ENCODE measurements at places on chromosomes 3 and 15.

DNA sequence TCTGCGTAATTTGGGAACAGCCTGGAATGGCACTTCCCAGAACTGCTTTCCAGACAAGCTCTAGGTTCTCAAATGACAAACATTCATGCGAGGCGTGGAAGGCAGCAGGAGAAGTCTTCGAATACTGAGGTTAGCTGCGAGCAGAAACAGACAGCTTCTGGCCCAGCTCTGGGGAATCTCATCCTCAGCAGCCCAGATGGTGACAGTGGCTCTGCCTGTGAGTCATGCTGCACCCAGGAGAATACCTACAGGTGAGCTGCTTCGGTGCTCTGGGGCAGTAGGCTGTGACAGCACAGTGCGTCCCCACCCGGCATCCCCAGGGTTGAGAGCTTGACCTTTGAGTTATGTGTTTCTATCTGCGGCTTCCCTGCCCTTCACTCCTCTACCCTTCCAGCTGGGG lies 258.6 kb downstream of the KLF13 start:
- DNase-seq: no peak

GRCh38 chr15:98586066-98586465 lies 62.3 kb upstream of the IGF1R start:
- DNase-seq: no peak

- DNase-seq: no peak
These were observed 40.9 kb upstream of the CLSTN2 start for GRCh38 chr3:139893963-139894642.

- no peak for DNase-seq
These were observed 1097.2 kb downstream of the FHIT start for GRCh38 chr3:60154011-60154410.

DNA sequence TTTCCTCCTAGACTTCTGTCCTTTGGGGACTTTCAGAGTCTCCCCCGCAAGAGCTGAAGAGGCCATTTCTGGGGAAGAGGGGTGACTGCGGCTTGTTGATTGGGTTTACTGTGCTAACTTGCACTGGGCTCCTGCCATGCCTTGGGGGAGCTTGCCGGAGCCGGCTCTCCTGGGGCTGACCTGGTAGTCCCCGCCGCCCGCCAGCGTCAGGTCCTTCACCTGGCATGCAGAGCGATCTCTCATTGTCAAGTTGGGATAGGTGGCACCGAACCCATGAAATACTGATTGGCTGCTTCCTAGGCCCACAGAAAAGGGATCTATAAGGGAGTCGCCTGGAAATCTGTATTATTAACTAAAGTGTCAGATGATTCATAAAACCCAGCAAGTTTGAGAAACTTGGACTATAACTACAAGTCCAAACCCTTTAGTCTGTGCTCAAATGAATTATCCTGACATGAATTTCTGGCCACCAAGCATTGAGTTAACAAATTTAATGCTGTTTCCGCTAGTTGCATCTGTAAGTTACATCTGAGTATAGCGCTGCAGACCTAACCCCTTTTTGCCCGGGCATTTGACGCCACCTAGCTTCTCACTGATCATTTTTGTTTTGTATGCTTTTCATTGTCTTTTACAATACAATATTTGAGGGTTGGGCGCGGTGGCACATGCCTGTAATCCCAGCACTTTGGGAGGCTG lies 607 bp upstream of the IMP3 start:
- DNase-seq: no peak

DNA sequence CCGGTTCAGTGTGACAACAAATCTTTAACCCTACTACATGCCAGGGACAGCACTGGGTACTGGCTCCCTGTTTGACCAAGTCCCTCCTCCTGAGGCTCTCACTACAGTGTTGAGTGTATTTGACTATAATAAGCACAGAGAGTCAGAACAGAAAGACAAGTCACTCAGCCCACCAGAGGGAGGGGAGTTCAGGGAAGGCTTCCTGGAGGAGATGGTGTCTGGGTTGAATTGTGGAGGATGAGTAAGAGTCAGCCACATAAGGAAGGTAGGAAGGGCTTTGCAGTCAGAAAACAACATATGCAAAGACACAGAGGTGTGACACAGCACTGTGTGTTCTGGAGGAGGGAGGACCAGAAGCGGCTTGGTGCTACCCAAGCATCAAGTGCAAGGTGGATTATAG lies 17.7 kb downstream of the MEGF11 start:
- no peak for DNase-seq

DNA sequence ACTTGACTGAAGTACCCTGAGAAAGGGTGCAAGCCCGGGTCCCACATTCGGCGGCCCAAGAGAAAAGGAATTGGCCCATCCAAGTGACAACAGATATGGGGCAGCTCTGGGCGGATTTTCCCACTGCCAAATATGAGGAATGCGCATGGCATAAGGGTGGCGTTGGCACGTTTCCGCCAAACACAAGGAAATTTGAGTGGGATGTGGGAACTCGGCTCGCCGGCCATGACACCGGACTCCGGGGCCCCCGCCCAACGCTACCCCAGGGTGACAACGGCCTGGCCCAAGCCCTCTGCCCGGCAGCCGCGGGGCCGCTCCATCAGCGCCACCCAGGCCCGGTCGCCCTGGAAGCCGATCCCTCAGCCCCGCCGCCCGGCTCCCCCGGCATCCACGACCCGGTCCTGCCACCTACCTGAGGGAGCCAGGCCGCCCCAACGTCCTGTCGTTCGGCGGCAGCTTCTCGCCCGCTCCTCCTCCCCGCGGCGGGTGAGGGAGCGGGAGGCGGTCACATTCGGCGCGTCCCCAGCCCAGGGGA lies 449 bp downstream of the RAF1 start:
- DNase-seq: no peak

- no peak for DNase-seq
These were observed 43.8 kb downstream of the ADAMTSL3 start for GRCh38 chr15:83697716-83698115.

DNA sequence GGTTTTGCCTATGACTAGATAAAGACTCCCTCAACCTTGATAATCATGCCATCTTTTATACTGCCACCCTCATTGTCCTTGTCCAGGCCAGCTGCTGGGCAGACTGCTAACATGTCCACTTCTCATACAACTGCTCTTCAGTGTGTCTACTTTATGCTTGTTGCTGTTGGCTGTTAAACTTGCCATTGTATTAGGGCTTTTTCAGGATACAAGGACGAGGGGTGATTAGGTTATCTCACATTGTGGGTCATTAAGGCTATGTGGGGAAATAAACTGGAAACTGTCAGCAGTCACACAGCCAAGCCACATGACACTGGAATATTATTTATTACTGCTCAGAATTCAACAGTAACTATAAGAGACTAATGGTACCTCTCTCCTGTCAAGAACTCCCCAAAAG lies 36.1 kb downstream of the STARD9 start:
- no peak for DNase-seq

DNA sequence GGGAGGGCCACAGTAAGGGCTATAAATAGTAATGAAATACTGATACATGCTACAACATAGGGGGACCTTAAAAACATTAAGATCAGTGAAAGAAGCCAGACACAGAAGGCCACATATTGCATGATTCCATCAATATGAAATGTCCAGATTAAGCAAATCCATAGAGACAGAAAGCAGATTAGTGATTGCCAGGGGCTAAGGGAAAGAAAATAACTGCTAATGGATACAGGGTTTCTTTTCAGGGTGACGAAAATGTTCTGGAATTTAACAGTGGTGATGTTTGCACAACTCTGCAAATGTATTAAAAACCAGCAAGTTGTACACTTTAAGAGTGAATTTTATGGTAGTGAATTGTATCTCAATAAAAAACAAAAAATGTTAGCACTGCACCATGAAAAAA lies 37.0 kb downstream of the PIK3R4 start:
- DNase-seq: no peak

GRCh38 chr3:58356054-58356453 lies 23.4 kb downstream of the PXK start:
- no peak for DNase-seq

GRCh38 chr3:134163096-134163495 lies 87.6 kb downstream of the RYK start:
- no peak for DNase-seq

DNA sequence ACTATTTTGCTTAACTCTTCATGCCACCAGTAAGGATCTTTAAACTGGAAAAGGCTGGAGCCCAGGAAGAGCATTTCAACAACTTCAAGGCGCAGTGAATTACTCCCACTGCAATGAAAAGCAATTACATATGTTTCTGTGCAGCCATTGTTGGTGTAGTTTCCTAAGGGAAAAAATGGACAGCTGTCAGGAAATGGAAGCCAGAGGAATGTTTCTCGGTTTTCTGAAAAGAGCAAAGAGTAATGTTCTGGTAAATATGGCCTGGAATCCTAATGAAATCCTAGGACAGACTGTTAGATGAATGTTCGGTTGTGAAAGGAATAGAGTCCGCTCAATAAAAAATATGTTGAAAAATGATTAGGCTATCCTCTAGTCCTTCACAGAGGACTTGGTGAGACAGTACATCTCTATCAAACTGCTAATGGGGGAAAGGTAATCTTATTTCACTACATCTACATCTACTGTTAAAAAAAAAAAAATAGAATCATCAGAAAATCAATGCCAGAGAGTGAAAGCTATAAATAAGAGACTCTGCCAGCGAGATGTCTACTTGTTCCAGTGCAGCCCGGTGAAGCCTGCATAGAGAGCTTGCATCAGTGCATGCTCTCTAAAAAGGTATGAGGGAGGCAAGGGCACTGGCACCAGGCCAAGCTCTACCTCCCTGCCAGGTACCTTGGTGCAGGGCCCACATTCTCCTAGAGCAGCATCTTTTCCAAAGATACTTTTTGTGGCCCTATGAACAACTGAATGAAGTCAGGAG lies 68.2 kb upstream of the TJP1 start:
- no peak for DNase-seq

DNA sequence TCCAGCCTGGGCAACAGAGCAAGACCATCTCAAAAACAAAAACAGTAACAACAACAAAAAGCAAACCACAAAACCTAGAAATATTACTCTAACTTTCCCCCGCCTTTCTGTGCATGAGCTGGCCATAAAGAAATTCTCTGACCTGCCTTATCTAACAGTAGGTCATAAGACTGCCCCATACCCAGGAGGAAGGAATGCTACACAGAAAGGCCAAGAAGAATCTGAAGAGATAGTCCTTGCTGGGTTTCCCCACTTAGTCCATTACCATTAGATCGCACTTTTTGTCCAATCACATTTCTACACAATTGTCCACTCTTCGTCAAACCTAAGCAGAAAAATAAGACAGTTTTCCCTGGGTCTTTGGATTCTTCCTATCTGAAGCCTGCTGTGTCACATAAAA lies 23.5 kb downstream of the CIAO2A start:
- DNase-seq: no peak

DNA sequence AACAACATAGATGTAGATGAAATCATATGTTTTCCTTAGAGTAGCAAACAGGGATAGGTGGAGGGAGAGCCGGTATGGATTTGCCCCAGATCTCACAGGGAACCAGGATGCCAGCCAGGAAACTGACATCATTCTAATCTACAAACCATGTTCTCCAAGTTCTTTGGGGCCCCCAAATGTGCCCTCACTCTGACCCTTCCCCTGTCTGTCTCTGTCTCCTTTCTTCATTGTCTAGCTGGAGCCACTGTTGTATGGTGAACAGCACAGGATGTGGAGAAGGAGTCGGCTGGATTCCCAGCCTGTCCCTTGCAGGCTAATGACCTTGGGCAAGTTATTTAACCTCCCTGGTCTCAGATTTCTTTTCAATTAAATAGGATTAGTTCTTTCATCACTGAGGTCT lies 962 bp downstream of the ATP13A5 start:
- no peak for DNase-seq

- no peak for DNase-seq
These were observed 8.2 kb downstream of the MAP2K1 start for GRCh38 chr15:66394915-66395314.

DNA sequence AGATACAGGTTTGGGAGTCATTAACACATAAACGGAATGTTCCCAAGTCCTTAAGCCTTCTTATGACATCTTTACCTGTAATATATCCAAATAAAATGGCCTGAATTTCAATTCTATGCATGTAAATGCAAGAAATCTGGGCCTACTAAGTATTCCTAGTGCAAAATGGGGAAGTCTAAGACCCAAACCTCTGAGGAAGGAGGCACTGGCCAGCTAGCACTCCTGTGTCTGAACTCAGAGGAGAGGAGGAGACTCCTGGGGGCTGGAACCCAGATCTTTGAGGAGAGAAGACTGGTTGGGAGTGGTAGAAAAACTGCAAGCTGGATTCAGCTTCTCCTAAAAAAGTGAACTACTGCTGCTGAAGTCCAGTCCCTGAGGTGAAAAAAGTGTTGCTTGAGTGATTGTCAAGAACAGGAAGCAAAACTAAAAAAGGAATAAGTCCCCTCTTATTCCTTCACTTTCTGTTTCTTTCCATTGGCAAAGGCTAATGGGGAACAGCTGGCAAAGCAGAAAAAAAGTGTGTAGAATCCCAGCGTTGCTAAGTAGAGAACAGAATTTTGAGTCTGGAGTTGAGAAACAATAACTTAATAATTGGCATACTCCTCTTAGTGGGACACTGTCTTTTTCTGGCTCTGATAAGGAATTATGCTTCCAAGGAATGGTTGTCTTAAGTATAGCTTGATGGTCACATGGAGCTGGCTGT lies 54.8 kb upstream of the ATP2C1 start:
- DNase-seq: no peak

DNA sequence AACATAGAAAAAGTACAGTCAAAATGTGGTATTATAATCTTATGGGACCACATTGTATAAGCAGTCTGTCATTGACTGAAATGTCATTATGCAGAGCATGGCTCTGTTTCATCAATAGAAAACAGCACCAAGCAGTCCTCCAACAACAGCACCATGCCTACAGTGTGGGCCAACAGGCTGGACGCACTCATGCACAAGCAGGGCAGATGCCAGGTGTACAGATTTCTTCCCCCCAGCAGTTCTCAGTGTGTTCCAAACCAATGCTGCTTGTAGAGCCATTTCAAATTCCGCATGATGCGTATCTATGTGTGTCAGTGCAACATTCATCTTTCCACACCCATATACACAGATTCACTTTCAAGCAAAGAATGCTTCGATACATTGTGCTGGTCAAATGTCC lies 253.1 kb downstream of the CHL1 start:
- no peak for DNase-seq

- no peak for DNase-seq
These were observed 2.6 kb downstream of the ITGB5 start for GRCh38 chr3:124884474-124885101.

DNA sequence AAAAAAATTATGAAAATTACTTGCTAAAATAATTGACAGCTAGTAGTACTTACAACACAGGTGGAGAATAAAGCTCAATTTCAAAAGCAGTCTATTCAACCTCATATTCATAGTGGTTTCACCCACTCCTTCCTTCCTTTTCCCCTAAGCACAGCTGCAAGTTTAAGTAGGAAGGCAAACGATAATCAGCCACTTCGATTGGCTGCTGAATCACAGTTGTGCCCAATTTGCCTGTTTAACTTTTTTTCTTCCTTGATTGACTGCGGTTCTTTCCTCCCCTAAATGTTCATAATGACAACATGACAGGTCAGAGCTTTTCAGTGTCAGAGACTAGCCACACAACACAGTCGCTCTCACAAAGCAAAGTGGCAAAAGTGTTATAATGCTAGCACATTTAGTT lies 468.0 kb upstream of the GBE1 start:
- DNase-seq: no peak

Data from stimulated activated CD4-positive, alpha-beta T cell treated with anti-CD3 and anti-CD28 coated beads, Interleukin-4, amount 100 ng/mL, for 48 hours (primary cell).